Articular chondrocyte of knee joint (primary cell): ENCODE measurements at places on chromosomes 4 and X. TPM values are rescaled to one million over a fixed set of nuclear protein-coding genes. Genes with fewer than 3 reads are reported as not detected.

RGN gene
- total RNA-seq = 6.1 and 9.6 TPM in 2 replicates

PCDH7 gene
- 0.97 TPM in 1 of 2 replicates, not detected in the other for total RNA-seq

IRS4 gene
- not detected in 2 replicates for total RNA-seq

DCLK2 gene
- 11.8 and 11.9 TPM in 2 replicates for total RNA-seq

GPR82 gene
- not detected in 2 replicates for total RNA-seq

NSUN7 gene
- total RNA-seq = 0.11 TPM in 1 of 2 replicates, not detected in the other

NALF2 gene
- not detected in 2 replicates for total RNA-seq

NDUFA1 gene
- total RNA-seq = 55.8 and 56.6 TPM in 2 replicates

CYLC1 gene
- total RNA-seq = not detected in 2 replicates

CXCL3 gene
- total RNA-seq = 0.39 and 0.43 TPM in 2 replicates

KCND1 gene
- 0.39 and 0.43 TPM in 2 replicates for total RNA-seq

SETD7 gene
- 116 and 136 TPM in 2 replicates for total RNA-seq
